ENCODE measurements at places on chromosomes 2 and 18.

DNA sequence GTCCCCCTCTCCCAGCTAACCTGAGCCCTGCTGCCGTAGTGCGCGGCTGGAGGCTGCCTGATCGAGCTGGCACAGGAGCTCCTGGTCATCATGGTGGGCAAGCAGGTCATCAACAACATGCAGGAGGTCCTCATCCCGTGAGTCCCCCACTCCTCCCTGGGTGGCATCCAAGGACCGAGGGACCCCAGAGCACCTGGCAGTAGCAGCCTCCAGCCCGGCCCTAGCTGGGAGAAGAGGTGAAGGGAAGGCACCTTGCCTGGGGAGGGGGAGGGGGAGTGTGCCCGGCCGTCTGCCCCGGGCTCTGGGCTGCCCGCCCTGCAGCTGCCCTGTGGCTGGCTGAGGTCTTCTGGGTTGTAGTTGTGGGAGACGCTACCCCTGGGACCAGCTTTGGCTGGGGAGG lies 26.3 kb downstream of the ANO7 start:
- no peak for DNase-seq

DNA sequence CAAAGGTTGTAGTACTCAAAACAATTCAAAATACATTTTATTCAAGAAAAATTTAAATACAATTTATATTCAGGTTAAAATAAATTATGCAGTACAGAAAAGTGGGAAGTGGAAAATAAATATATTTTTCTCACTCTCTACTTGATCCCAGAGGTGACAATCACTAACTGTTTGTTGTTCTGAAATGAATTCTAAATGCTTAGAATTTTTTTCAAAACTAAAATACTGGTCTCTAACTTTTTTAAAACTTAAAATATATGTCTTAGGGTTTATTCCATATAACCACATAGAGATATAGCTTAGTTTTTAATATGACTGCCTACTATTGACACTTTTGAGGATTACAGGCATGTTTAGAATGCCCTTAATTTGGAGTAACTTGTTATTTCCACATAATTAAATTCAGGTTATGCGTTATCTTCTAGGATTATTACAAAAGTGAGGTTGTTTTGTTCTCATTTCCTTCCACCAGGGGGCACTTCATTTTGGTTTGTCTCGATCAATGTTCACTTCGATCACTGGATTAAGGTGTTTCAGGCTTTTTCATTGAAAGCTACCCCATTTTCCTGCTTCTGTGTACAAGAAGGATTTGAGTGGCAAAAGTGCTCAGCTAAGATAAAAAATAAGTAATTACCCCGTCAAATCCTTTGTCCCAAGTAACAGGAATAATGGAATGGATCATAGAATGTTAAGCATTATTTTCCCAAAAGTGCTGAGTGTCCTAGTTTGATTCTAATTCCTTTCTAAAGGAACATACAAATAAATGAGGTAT lies 27.1 kb upstream of the TFPI start:
- no peak for DNase-seq

DNA sequence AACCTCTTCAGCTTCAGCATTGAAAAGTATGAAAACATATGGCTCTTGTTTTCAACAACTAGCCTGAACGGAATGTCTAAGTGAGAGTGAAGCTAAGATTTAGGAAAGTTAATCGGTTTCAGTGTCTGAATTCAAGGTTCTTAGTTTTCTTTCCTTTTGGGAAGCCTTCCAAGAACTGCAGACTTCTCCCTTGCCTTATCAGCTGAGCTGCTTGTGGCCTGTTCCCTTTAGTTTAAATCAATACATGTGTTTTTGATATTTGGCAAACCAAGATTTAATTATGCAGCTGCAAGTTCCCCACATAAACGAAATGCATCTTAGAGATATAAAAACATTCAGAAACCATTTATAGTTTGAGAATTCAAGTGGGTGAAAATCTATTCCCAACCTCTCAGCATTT lies 274.3 kb upstream of the NRP2 start:
- no peak for DNase-seq

GRCh38 chr2:188119112-188119838 lies 172.4 kb upstream of the GULP1 start:
- no peak for DNase-seq

GRCh38 chr2:19846030-19846429 lies 55.8 kb downstream of the TTC32 start:
- no peak for DNase-seq

DNA sequence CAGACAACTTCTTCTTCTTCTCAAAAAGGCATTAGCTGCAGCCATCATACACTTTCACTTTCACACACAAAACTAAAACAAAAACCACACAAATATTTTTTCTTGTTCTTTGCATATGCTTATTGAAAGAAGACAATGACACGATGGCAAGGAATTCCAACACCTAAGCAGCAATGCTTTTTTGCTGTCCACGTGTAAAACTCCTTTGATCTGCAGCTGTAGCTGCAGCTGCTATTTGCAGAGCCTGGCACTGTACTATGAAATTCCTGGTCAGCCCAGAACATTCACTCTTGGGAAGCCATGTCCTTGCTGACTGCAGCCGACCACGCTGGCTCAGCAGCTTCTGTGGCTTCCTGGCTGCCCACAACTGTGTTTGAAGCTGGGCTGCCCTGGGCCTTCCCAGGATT lies 316.2 kb downstream of the CDH2 start:
- no peak for DNase-seq

GRCh38 chr2:241877989-241878970 lies 8.8 kb downstream of the RTP5 start:
- DNase-seq = no peak

- DNase-seq = no peak
Measured at GRCh38 chr18:32930695-32931301, 158.0 kb upstream of the KLHL14 start.

DNA sequence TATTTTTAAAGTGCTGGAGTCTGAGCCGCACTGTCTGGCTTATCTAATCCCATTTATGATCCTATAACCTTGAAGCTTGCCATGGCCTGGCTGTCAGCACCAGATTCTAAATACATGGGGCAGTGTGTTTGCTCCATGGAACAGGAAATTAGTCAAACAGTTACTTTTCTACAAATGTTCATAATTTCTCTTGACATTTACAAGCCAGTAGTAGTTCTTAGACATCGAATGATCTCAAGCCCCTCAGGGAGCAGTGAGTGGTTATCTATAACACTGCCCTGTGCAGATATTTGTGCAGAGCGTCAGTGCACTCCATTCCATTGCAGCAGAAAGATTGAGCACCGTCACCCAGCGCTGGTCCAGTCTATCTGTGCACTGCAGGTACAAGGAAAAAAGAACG lies 205.2 kb downstream of the AGPS start:
- no peak for DNase-seq

- DNase-seq = peak; percentile 8
Measured at GRCh38 chr2:164479460-164479859, 141.8 kb downstream of the GRB14 start.

GRCh38 chr2:122210898-122211856 lies 455.7 kb downstream of the TSN start:
- DNase-seq = no peak

GRCh38 chr18:46250084-46250811 lies 146.1 kb downstream of the HAUS1 start:
- no peak for DNase-seq

GRCh38 chr2:206150631-206151030 lies 8.6 kb downstream of the NDUFS1 start:
- DNase-seq = no peak

DNA sequence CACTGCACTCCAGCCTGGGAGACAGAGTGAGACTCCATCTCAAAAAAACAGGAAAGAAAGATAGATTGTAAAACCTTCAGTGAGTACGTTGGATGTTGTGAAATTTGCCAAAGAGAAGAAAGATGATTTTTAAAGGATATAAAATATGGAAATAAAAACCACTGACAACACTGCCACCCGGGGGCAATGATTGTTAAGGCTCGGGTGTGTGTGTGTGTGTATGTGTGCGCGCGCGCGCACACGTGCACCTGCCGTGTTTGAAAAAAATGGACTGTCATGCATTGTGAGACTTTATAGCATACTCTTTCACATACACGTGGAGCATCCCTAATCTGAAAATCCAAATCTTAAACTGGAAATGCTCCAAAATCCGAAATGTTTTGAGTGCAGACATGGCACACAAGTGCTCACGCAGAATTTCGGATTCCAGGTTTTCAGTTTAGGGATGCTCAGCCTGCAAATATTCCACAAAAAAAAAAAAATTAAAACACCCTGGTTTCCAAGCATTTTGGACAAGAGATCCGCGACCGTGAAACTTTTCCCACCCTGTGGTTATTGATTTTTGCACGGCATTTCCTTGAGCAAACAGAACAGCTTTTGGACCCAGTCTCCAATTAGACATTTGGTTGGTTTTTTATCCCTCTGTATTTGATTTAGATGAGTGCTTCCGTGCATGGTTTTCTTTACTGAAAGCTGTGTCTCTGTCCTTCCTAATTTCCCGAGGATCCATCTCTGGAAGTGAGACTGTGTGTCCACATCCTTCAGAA lies 269.2 kb downstream of the AGAP1 start:
- DNase-seq = no peak

DNA sequence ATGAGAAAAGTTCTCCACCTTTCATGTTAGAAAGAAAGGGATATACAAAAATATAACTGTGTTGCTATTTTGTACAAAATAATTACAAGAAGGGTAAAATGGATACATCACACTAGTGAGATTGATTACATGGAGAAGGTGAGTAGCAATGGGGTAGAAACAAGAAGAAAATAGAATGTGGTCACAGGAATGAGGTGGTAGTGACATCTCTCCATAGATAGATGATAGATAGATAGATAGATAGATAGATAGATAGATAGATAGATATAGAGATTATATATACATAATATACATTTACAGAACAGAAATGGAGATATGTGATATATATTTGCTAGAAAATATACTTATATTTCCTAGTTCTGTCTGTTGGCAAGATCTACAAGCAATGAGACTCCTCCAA lies 95.3 kb upstream of the RGPD4 start:
- no peak for DNase-seq

GRCh38 chr2:66440708-66441497 lies 6.0 kb downstream of the MEIS1 start:
- no peak for DNase-seq

DNA sequence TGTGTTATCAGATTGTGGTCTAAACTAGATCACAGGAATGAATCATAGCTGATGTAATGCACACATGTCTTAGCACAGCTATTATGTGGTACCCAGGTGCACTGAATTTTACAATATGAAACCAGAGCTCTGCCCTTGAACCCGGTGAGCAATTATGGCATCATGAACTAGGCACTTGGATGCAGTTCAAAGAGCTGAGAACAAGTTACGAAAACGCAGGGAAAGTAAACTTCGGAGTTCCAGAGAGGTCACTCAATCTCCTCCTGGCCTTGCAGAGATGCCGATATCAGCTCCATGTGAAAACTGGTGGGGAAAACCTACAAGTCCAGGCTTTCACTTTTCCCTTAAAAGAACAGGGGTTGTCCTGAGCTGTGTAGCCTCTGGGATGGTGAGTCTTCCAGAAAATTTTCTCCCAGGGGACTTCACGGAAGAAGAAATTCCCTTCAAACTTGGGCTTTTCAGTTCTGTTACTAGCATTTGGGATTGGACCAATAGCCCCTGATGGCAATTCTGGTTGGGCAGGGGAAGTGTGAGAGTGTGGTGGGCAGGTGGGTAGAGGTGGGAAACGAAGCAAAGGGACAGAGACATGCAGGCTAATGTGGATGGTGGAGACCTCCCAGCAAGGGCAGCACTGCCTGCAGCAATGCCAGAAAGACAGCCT lies 71.1 kb upstream of the SH3BP4 start:
- no peak for DNase-seq

GRCh38 chr2:201574766-201575165 lies 68.5 kb downstream of the TMEM237 start:
- DNase-seq = no peak

DNA sequence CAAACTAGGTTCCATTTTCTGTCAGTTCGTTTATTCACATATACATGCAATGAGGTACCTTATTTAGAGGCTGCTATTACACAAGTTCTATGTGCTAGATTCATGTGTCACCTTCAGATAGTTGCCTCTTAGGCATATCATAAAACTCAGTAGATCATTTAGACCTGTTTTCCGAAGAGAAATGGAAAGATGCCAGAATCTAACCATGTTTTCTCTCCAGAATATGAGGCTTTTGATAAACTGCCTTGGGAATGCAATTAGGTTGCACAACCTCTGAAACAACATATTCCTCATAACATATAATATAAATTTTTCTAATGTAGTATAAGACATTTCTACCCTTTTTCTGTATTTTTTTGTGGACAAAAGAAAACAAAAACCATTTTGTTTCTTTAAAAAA lies 108.1 kb downstream of the PRPF40A start:
- DNase-seq = no peak

GRCh38 chr18:49381267-49381845 lies 79.1 kb downstream of the DYM start:
- DNase-seq = no peak

GRCh38 chr2:74181739-74182138 lies 3.1 kb upstream of the MOB1A start:
- peak; percentile 23 for DNase-seq

DNA sequence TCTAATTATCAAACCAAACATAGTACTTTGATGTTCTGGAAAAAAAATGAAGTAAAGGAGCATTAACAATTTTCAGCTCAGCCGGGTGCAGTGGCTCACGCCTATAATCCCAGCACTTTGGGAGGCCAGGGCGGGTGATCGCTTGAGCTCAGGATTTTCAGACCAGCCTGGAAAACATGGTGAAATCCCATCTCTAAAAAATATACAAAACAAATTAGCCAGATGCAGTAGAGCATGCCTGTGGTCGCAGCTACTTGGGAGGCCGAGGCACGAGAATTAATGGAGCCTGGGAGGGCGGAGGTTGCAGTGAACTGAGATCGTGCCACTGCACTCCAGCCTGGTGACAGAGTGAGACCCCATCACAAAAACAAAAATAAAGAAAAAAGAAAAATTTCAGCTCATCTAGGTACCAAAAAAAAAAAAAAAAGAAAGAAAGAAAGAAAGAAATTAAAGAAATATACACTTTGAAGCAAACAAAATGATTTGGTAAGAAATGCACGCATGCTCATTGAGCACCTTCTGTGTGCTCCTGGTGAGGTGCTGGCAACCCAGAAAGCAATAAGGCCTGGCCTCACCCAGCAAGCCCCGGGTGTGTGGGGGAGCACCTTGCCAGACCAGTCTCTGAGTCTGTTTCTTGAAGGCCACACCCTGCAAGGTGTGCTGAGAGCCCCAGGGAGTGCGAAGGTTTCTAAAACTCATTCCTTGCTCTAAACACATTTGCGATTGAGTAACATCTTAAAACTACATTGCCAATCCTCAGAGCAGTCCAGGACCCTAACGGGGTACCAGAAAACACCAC lies 133.5 kb downstream of the TFCP2L1 start:
- no peak for DNase-seq

DNA sequence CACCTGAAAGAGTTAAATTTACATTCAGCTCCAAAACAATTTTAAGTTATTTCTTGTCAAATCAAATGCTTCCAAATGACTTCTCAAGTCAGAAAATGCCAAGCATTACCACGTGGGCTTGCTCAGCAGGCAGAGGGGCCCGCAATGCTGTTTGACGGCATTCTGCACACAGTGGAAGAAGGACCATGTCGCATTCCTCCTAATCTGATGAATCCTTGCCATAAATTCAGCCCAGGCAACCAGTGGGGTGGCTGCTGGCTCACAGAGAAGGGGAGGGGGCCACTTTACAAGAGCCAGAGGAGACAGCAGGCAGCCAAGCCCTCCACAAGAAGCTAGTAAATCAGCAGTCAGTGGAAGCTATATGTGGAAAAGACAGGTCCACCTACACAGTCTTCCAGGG lies 56.7 kb downstream of the OSR1 start:
- DNase-seq = no peak

All from anterior cingulate cortex (tissue), 58 donors.